ENCODE measurements at places on chromosomes 3 and 15.

DNA sequence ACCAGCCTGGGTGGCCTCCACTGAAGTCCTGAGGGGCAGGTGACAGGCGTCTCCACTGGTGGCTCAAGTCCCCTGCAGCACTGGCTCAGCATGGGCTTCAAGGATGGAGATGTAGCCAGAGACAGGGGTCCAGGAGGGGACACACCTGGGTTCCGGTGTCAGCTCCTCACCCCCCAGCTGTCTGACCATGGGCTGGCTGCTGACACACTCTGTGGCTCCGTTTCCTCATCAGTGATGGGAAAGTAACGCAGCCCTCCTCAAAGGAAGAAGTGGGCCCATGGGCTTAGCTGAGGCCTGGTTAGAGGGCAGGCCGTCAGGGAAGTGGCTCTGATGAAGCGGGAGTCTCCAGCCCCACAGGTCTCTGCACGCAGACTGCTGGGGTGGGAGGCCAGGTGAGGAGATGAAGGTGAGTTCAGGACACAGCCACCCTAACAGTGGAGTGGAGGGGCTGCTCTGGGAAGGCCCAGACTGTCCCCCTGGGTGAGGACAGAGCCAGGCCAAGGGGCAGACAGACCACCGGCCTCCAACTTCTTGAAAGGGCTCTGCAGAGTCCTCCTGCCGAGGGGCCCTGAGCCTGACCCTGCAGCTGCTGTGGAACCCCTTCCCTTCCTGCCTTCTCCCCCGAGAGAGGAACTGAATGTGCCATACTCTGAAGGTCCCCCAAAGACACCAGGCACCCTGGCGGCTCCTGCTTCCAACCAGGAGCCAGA, 24.0 kb downstream of the PSTPIP1 start:
- H3K36me3 ChIP-seq, result no peaks in the 10 kb centered on the region
- peak overlapping the region; percentile 88 for H3K27ac ChIP-seq
- H3K27me3 ChIP-seq, result no peaks in the 10 kb centered on the region
- DNase-seq, result no peak

- no peak overlapping the region for H3K4me3 ChIP-seq
- H3K4me1 ChIP-seq, result no peaks in the 10 kb centered on the region
- no peaks in the 10 kb centered on the region for H3K27me3 ChIP-seq
- H3K36me3 ChIP-seq, result no peaks in the 10 kb centered on the region
- no peak for DNase-seq
Measured at GRCh38 chr15:73190189-73190601, 137.9 kb downstream of the NEO1 start.

- no peaks in the 10 kb centered on the region for H3K4me1 ChIP-seq
- no peak overlapping the region for H3K27ac ChIP-seq
- H3K27me3 ChIP-seq, result no peaks in the 10 kb centered on the region
- no peak for DNase-seq
Measured at GRCh38 chr3:41683666-41684350, 278.1 kb downstream of the ULK4 start.

- no peak for DNase-seq
- H3K4me3 ChIP-seq, result no peak overlapping the region
- no peaks in the 10 kb centered on the region for H3K36me3 ChIP-seq
- H3K27me3 ChIP-seq, result no peaks in the 10 kb centered on the region
Measured at GRCh38 chr3:52781741-52782140, 4.3 kb downstream of the ITIH1 start.

DNA sequence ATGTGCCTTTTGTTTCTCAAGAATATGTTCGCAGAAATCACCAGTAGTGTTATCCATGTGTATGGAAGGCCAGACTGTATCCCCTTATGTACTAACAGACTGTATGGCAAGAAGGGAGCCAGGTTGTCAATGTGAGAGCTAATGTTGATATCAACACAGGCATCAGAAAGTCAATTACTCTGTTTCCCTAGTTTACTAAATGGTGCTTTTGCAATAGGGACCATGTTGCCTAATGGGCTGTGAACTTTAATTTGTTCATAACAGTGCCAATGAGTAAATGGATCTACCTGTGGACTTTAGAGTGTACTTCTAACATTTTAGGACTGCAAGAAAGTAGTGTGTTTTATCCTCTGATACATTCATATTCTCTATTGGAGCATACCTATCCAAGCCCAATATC, 431.8 kb upstream of the TPRG1 start:
- H3K36me3 ChIP-seq, result no peaks in the 10 kb centered on the region
- H3K27me3 ChIP-seq, result no peaks in the 10 kb centered on the region
- no peak for DNase-seq
- no peaks in the 10 kb centered on the region for H3K4me1 ChIP-seq
- H3K27ac ChIP-seq, result no peak overlapping the region
- H3K4me3 ChIP-seq, result no peak overlapping the region

DNA sequence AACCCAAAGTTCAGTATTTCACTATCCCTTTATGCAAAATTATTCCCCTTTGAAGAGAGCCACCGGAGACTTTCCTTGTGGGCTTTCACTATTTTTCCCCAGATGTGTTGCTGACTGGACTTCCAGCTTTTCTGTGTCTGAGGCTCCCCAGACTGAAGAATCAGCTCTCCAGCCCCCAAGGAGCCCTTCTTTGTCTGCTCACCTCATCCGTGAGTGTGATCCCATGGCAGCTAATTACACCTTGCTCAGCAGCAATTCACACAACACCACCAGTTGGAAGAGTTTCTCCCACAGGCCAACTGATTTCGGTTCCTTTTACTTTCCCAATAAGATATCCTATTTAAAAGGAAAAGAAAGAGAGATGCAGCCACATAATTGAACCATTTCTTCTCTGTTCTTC, 249.5 kb upstream of the TRIM42 start:
- no peaks in the 10 kb centered on the region for H3K4me1 ChIP-seq
- H3K27me3 ChIP-seq, result peaks cover 21% of the 10 kb centered on the region
- no peak overlapping the region for H3K4me3 ChIP-seq
- H3K36me3 ChIP-seq, result no peaks in the 10 kb centered on the region
- no peak for DNase-seq

DNA sequence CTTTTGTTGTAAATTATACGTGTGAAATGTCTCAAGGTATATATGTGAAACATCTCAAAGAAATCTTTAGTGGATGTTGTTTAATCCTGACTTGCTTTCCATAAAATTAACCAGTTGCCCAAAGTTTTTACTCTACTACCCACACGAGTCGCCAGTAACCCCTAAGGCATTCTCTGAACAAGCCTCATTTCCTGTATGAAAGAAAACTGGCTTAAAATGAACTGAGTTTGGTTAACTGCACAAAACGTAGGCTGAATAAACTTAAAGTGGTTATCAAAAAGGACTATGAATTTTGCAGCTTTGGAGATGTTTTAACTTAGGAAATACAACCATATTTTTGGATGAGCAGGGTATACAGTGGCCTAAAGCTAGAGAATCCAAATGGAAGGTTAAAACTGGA, 2.7 kb upstream of the APPL1 start:
- no peak overlapping the region for H3K4me3 ChIP-seq
- H3K27me3 ChIP-seq, result no peaks in the 10 kb centered on the region
- no peaks in the 10 kb centered on the region for H3K36me3 ChIP-seq
- no peak for DNase-seq

DNA sequence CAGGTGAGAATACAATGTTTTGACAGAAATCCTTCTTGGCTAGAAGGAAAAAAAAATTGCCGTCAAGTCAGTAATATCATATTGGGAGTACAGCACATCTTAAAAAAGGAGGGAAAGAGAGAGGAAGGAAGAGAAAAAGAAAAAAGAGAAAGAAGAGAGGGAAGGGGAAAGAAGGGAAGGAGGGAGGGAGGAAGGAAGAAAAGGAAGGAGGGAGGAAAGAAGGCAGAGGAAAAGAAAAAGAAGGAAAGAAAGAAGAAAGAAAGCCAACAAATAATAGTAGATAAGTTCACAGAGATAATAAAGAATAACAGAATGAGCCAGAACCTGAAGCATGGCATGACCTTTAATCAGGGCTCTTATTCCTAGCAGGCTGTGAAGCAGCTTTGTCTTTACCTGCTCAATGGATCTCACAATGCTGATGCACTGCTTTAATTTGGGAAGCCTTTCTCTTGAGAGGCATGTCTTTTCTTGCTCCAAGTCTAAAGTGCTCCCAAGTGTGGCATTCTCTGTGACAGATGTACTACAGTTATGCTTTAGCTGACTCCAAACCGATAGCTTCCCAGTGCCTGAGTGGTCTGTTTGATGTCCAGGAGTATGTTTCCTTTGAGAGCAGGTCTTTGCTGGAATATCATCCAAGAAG, 114.9 kb downstream of the IQCH start:
- no peak overlapping the region for H3K4me3 ChIP-seq
- H3K27ac ChIP-seq, result no peak overlapping the region
- no peak for DNase-seq
- no peaks in the 10 kb centered on the region for H3K4me1 ChIP-seq
- peaks cover 6% of the 10 kb centered on the region for H3K27me3 ChIP-seq

DNA sequence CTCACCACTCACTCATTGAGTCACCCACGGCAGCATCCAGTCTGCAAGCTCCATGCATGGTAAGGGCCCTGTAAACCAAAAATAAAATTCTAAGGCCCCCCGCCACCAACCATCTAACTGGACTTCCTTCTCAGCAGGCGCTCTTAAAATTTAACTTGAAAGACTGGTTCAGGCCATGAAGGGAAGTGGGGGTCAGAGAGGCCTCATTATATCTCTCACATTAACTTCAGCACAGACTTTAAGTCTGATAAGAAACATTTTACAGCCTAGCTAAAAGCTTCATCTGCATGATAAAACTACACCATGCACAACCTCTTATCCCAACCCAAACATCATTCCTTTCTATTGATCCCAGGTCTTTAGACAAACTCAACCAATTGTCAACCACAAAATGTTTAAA, 38.5 kb downstream of the FBLN2 start:
- no peak overlapping the region for H3K27ac ChIP-seq
- no peak for DNase-seq
- H3K27me3 ChIP-seq, result no peaks in the 10 kb centered on the region
- no peaks in the 10 kb centered on the region for H3K36me3 ChIP-seq

DNA sequence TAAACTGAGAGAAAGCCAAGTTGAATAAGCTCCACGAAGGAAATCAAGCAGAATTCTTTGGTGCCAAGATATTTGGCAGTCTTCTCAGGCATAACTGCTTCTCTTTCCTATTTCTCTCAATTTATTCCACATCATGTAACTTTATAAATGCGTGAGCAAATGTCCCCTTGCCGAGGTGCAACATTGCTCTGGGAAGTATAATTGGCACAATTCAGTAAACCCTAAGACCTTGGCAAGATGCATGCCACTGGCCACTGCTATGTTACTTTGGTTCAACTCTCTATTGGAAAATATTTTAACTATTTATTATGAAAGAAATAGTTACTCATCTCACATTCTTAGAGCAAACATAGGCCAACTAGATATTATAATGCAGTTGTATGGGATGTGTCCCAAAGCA, 170.2 kb downstream of the SUCNR1 start:
- no peaks in the 10 kb centered on the region for H3K36me3 ChIP-seq
- H3K27ac ChIP-seq, result no peak overlapping the region
- no peaks in the 10 kb centered on the region for H3K4me1 ChIP-seq
- no peak overlapping the region for H3K4me3 ChIP-seq

- peaks cover 8% of the 10 kb centered on the region for H3K27me3 ChIP-seq
- no peak overlapping the region for H3K27ac ChIP-seq
- no peaks in the 10 kb centered on the region for H3K36me3 ChIP-seq
Measured at GRCh38 chr15:29151484-29151857, 118.2 kb downstream of the NSMCE3 start.

- H3K4me1 ChIP-seq, result no peaks in the 10 kb centered on the region
- H3K4me3 ChIP-seq, result no peak overlapping the region
- no peak overlapping the region for H3K27ac ChIP-seq
Measured at GRCh38 chr3:25576146-25576545, 88.6 kb downstream of the TOP2B start.

- no peak for DNase-seq
- no peak overlapping the region for H3K4me3 ChIP-seq
- H3K27ac ChIP-seq, result no peak overlapping the region
- H3K36me3 ChIP-seq, result peaks cover 85% of the 10 kb centered on the region
Measured at GRCh38 chr3:132606085-132606484, 9.0 kb downstream of the ACKR4 start.

DNA sequence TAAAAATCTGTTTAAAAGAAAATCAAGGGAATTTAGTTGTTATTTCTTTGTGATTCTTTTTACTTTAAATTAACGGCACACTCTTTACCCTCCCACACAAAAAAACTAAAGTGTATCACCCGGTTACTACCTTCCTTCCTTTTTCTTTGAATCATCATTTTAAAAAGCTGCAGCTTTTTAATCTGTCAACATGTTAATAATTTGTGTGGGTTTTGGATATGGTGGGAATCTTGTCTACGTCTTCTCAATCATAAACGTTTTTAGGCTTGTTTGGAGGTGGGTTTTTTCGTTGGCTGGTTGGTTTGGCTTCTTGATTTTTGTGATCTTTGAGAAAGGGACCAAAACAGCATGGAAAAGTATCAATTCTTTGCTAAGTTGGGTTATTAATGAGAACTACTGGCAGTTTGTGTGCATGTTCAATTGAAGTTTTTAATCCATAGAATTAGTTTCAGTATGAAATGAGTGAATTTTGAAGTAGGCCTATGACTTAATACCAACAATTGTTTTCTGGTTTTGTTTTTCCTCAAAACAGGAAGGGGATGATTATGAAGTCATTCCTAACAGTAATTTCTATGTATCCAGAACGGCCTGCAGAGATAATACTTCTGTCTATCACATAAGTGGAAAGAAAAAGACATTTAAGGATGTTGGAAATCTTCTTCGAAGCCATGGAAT, 4.5 kb downstream of the SMC4 start:
- no peak overlapping the region for H3K27ac ChIP-seq
- H3K27me3 ChIP-seq, result peaks cover 15% of the 10 kb centered on the region
- peaks cover 11% of the 10 kb centered on the region for H3K36me3 ChIP-seq
- H3K4me3 ChIP-seq, result no peak overlapping the region
- H3K4me1 ChIP-seq, result peaks cover 27% of the 10 kb centered on the region

DNA sequence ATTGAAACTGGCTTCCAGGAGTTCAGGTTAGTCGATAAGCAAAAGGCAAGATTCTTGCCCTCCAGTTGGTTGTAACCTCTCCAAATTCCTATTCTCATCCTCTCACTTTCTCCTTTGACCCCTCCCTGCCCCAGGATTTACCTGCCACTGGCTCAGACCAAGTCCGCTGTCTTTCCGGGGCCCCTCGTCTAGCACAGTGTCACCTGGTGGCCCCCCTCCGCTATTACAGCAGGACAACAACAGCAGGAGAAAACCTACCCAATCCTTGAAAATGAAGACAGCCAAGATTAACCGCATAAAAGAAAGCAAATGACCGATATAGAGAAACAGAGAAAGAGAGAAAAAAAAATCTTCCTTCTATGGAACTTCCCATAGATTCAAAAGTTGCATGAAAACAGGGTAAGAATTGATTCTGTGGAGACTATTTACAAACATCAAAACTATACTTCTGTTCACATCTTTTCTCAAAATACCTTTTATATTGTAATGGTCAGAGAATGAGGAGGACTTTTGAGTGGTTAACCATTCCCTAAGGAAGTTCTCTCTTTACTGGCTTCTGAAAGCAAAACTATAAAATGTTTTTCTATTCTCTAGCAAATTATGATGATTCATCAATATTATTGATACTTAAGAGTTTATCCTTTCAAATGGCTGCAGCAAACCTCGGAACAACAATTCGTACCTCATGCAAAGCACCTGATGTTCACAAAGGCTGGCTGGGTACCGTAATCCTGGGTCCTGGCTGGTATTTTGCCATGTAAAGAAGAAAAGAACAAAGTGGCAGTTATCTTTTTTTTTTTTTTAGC, 10.0 kb upstream of the ST8SIA2 start:
- no peaks in the 10 kb centered on the region for H3K4me1 ChIP-seq
- H3K36me3 ChIP-seq, result peaks cover 3% of the 10 kb centered on the region
- no peak overlapping the region for H3K27ac ChIP-seq

All from naive thymus-derived CD8-positive, alpha-beta T cell (primary cell).